ENCODE measurements at places on chromosomes 6 and 20.

DNA sequence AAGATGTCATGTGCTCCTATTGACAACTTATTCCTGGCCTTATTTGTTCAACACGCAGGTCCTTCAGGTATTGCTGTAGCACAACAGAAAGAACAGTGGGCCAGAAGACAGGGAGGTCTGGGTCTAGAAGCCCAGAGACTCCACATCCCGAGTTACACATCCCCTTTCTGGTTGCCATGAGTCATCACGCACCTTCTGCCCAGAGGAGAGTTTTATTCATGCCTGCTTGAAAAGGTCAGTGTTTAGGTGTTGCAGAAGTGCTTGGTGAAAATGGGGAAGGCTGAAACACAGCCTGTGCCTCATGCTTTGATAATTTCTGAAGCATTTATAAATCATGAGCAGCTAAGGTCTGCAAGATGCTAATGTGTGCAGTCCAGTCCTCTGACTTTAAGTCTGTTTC lies 256.4 kb downstream of the GMPR start:
- DNase-seq = no peak

GRCh38 chr6:143746202-143747119 lies 68.7 kb downstream of the PHACTR2 start:
- DNase-seq = no peak

- DNase-seq = no peak
These were observed 7.8 kb downstream of the RWDD1 start for GRCh38 chr6:116579143-116579542.

DNA sequence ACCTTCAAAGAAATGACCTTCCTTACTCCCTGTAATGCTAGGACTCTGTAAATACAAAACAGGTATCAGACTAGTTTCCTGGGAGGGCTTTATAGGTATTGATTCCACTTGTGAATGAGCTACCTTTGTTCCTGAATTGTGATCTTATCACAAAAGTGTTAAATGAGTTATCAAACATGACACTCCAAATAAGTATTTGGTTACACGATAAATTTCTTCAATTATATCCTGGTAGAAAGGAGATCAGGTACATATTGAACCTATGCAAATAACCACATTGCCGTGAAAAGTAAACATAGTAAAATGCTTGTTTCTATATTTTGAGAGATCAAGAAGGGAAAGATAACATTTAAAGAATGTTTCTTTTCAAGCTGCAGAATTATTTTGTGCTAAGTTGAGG lies 285.3 kb downstream of the HIVEP2 start:
- no peak for DNase-seq

DNA sequence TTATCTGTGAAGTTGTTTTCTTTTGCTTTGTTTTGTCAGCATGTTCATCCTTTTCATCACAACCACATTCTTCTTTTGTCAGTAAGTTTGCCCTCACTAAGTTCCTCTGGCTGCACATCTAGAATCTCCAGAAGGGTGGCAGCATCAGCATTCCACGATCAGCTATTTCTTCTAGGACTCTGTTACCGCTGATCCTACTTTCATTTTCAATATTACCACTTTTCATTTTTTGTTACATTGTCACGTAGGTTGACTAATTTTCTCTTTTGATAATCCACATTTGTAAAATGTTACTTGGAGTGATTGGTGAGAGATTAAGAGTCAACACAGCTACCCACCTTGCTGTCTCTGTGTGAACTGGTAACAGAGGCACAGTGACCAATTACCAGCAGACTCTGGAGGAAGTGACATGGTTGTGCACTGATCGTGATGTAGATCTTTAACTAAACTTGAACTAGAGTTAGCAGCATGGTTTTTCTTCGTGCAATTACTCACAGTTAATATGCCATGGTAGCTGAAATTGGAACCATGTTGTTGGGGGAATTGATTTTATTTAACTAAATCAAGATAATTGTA lies 307.9 kb upstream of the SLC35B3 start:
- no peak for DNase-seq

GRCh38 chr6:38160831-38161230 lies 341.3 kb downstream of the ZFAND3 start:
- no peak for DNase-seq

GRCh38 chr6:54929245-54929909 lies 82.8 kb downstream of the FAM83B start:
- no peak for DNase-seq

- DNase-seq = no peak
These were observed 87.5 kb upstream of the HDAC2 start for GRCh38 chr6:114058435-114058834.
